ENCODE measurements at places on chromosomes 3 and 15. TPM values are rescaled to one million over a fixed set of nuclear protein-coding genes. Genes with fewer than 3 reads are reported as not detected.

DNA sequence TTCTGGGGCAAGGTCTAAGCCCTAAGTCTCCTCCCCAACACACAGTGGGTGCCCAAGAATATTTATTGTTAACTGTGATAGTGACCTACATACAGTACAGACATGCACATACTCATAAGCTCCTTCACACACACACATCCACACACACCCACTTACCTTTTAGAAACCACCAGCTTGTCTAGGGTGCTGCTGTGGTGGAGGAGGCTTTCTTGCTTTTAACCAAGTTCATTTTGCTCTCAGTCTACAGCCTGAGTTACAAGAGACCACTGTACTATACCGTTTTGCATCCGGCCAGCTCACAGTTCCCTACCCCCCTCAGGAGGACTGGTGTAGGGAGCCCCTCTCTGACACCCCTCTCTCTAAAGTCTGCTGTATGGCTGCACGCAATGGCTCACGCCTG is 16.7 kb downstream of the DAPK2 start:
- DNase-seq: no peak

- DNase-seq: no peak
These were observed 208.5 kb upstream of the ROPN1 start for GRCh38 chr3:124200407-124200806.

- DNase-seq: no peak
These were observed 449.5 kb upstream of the TBL1XR1 start for GRCh38 chr3:177646749-177647148.

IL20RB gene
- 67.3 TPM for total RNA-seq
